ENCODE measurements at places on chromosomes 7 and 10. TPM values are rescaled to one million over a fixed set of nuclear protein-coding genes. Genes with fewer than 3 reads are reported as not detected.

DNA sequence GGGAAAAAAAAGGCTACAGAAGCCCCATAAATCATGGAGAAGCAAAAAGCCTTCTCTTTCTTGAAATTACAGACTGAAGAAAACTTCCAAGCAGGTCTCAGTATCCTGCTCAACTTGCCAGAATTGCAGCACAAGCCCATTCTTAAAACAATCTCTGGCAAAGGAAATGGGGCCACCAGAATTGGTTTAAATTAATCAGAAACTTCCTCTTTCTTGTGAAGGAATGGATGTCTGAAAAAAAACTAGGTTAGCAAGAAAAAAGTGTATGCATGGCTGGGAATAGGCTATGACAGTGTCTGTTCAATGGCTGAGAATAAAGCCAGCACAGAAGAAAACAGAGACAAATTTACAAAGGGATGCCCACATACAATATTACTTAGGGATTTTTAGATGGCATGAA, 59.1 kb downstream of the TFEC start:
- no peak for DNase-seq

GRCh38 chr10:1928606-1929005, 191.3 kb upstream of the ADARB2 start:
- no peak for DNase-seq

DNA sequence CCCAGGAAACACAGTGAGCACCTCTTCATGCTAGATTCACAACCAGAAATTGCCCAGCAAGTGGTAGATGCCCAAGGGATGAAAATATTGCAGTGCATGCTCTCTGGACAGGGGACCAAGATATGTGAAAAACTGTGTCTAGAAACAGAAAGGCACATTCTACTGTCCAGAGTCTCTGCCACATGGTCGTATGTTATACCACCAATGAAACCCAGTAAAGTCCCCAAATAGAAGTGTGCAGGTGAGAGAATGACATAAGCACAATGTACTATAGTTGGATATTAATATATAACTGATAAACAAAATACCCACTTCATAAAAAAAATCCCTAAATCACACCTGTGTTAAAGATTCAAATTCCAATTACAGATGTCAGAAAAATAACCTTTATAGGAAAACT, 43.8 kb downstream of the RASGEF1A start:
- DNase-seq, result no peak

DNA sequence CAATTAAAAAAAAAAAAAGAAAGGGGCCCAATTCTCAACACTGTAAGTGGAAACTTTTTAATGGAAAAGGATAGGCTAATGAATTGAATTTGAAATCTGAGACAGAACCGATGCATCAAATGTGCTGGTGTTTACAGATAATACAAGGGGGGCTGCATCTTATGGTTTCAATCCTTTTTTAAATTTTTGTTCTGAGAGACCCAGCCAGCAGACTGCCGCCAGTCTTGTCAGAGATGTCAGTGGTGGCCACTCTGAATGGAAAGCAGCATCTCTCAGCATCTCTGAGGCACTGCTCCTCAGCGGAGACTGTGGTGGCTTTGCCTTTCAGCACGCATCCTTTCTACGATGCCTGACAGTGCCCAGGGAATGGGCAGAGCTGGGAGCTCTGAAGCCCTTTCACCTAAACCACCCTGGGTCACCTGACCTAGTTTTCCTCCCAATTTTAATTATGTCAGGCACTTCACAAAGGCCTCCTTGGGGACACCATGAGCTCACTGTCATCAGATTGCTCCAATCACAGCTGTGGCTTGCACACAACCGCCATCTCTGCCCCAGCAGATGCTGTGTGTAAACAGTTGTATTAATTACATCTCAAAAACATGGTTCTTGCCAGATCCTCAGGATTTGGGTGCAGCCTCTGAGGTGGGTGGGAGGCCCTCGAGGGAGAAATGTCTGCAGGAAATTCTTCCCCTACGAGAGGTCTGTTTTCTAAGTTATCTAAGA, 81.2 kb downstream of the EGFR start:
- peak; percentile 25 for DNase-seq

GRCh38 chr10:8416760-8417159, 362.3 kb downstream of the GATA3 start:
- no peak for DNase-seq

The CDC14C gene
- 0.11 TPM for total RNA-seq

DNA sequence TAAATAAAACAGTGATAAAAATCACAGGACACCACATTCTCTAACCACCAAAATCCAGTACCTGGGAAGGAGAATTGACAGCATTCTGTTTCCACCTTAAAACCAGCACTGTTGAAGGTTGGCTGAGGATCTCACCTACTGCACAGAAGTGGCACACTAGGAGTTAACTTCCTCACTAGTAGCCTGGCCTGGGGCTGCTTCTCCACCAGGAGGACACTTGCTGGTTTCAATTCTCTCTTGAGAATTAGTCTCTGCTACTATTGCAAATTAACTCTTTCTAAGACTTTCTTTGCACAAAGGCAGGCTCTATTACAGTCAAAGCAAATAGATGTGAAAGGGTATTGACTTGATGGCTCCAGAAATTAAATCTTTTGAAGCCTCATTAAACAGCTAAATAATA, 2.3 kb upstream of the CTTNBP2 start:
- DNase-seq, result peak; percentile 4

The ITPRID1 gene
- total RNA-seq, result not detected

The IL6 gene
- 18.7 TPM for total RNA-seq

- DNase-seq, result peak; percentile 28
These were observed 162.9 kb upstream of the NRP1 start for GRCh38 chr10:33497338-33497737.

The PRKCQ gene
- total RNA-seq, result not detected

GRCh38 chr10:69661414-69662172, 31.5 kb downstream of the FAM241B start:
- no peak for DNase-seq

The MTERF1 gene
- 4.0 TPM for total RNA-seq

GRCh38 chr7:42621543-42622219, 290.2 kb downstream of the C7orf25 start:
- DNase-seq, result no peak

The HNRNPH3 gene
- 17.6 TPM for total RNA-seq
